Brain (organoid and tissue), 16 donors: ENCODE measurements at places on chromosomes 16 and 17.

DNA sequence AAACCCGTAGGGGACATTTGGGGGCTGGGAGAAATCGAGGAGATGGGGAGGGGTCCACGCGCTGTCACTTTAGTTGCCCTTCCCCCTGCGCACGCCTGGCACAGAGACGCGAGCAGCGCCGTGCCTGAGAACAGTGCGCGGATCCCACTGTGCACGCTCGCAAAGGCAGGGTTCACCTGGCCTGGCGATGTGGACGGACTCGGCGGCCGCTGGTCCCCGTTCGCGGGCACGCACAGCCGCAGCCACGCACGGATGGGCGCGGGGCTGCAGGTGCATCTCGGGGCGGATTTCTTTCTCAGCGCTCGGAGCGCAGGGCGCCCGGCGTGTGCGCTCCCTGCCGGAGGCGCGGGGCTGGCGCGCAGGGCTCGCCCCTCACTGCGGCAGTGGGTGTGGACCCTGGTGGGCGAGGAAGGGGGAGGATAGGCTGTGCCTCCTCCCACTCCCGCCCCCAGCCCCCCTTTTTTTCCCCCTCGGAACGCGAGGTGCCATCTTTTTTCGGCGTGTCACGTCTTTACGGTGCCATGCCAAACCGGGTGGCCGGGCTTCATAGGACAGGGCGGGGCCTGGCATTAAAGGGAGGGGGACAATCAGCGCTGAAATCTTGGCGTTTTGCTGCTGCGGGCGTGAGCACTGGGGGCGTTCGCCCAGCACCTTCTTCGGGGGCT, 1.1 kb downstream of the MAPT start:
- DNase-seq, result peak; percentile 97

DNA sequence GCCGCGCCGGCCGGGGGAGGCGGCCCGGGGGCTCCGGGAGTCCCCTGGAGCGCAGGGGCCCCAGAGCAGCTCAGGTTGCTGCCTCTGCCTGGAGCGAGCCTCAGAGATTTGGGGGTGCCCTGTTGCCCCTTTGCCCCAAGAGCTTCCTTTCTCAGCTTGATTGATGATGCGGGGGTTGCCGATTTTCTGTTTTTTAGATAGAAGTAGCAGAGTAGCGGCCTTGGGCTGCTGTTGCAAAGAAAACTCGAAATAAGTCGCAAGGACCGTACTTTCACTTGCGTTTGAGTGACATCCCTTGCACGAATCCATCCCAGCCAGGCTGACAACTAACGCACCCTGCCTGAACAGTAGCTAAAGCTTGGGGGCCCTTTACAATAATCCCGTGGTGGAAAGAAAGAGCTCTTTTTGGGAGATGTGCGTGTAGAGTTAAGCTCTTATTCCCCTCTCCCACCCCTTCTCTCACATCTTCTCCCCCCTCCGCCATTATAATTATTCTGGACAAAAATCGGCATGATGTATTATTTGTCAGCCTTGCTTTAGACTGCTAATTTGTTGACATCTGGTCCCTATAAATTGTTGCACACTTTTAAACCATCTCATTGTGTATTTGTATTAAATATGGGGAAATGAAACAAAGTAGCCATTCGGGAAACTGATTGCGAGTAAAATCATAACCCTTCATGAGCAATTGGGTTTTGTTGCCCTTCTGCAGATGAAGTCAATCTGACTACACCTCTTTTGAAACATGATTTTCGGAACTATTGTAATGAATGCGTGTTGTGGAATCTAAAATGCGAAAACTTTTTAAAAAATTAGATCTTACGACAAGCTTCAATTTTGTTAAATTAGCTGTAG, 873 bp downstream of the USP10 start:
- peak; percentile 46 for DNase-seq

GRCh38 chr17:32946375-32947135, 18.6 kb downstream of the TMEM98 start:
- no peak for DNase-seq

DNA sequence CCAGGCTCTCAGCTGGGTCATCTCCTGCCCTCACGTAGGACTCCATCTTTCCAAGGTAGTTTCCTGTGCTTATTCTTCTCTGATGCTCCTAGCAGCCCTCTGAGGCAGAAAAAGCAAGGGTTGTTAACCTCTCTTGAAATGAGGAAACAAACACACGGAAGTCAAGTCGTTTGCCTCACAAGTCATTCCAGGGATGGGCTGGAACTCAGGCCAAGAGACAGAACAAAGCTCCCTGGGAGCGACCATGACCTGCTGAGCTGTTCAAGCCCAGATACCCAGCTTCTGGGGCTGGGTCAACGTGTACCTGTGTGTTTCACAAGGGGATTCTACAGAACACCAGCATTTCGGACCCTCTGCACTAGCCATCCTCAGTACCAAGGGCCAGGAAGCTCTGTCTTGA, 28.1 kb downstream of the SRL start:
- no peak for DNase-seq

GRCh38 chr16:29114574-29114973, 129.7 kb downstream of the LAT start:
- no peak for DNase-seq

- no peak for DNase-seq
Observed at GRCh38 chr17:67754001-67754400, 36.3 kb downstream of the NOL11 start.
